Naive thymus-derived CD8-positive, alpha-beta T cell (primary cell): ENCODE measurements at places on chromosomes 6 and 20.

GRCh38 chr6:138227316-138227781 lies 9.1 kb upstream of the PBOV1 start:
- H3K27me3 ChIP-seq, result peaks cover 17% of the 10 kb centered on the region
- no peak overlapping the region for H3K4me3 ChIP-seq
- H3K27ac ChIP-seq, result no peak overlapping the region
- DNase-seq, result no peak
- H3K4me1 ChIP-seq, result no peaks in the 10 kb centered on the region
- no peaks in the 10 kb centered on the region for H3K36me3 ChIP-seq

DNA sequence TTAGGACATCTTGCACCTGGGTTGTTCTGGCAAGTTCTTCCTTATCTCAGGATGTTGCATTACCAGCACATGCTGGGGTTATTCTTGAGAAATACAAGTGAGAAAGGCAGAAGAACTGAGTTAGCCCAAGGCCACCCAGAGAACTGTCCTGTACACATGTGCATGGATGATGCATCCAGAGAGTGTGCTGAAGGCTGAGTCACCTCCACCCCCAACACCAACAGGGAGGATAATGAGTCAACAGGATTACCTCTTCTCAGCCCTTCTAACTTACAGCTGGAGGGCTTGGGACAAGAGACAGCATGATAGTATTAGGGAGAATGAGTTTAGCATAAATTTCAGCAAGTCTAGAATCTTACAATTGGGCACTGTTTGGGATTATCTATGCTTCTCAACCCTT lies 8.5 kb downstream of the SCGN start:
- H3K27me3 ChIP-seq, result peaks cover 25% of the 10 kb centered on the region
- no peaks in the 10 kb centered on the region for H3K36me3 ChIP-seq
- H3K4me3 ChIP-seq, result no peak overlapping the region
- no peaks in the 10 kb centered on the region for H3K4me1 ChIP-seq
- H3K27ac ChIP-seq, result no peak overlapping the region
- no peak for DNase-seq

- peaks cover 2% of the 10 kb centered on the region for H3K27me3 ChIP-seq
- no peak overlapping the region for H3K4me3 ChIP-seq
- no peak for DNase-seq
Observed at GRCh38 chr6:82458147-82458546, 94.5 kb downstream of the TPBG start.

DNA sequence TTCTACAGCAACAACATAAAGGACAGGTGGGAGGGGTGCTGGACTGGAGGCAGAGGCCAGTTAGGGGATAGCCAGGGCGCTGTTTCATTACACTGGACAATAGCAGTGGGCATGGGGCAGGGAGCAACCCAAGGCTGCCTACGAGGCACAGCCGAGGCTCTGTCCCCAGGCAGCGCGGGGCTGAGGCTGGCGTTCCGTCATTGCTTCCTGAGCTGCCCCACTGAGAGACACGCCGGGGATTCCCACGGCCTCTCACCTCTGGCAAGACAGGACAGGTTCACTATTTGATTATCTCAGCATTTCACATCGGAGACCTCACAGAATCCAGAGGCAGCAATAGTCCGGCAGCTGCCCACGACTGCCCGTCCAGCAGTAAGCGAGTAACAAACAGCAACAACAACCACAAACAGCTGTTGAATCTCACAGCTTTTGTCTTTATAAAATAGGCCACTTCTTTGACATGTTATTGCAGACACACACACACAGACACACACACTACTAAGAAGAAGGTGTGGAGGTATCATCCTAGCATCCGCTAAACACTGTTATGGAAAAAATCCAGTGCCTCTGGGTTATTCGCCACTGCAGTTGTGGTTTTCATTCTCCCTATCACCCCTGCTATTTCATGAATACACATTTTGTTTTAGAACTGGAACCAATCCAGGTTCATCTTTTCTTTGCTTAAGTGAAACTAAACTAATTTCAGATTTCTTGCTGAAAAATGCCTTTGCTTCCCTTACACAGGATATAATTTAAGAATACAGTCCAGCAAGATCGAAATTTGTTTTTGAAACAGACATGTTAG lies 19.5 kb downstream of the KIF25 start:
- no peak overlapping the region for H3K4me3 ChIP-seq
- no peak overlapping the region for H3K27ac ChIP-seq
- H3K4me1 ChIP-seq, result no peaks in the 10 kb centered on the region
- H3K36me3 ChIP-seq, result peaks cover 2% of the 10 kb centered on the region
- DNase-seq, result no peak

DNA sequence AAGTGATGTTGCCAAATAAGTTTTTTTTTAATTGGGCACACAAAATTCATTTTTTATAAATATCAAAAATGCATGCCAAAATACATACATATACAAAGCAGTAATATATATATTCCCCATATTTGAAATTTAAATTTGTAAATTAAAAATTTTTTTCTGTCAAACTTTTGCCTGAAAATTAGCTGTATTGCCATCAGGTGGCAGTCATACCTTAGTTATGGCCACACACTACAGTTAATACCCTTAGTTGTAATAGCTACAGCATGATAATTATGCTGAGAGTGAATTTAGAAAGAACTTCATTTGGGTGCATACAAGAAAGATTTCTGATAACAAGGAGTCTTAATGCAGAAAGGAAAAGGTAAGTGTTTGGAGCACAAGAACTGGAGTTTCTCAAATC lies 46.2 kb upstream of the SDHAF4 start:
- no peak overlapping the region for H3K4me3 ChIP-seq
- no peaks in the 10 kb centered on the region for H3K27me3 ChIP-seq
- no peak overlapping the region for H3K27ac ChIP-seq
- H3K36me3 ChIP-seq, result no peaks in the 10 kb centered on the region
- peaks cover 9% of the 10 kb centered on the region for H3K4me1 ChIP-seq
- DNase-seq, result no peak

- no peaks in the 10 kb centered on the region for H3K36me3 ChIP-seq
- H3K27ac ChIP-seq, result no peak overlapping the region
- H3K4me1 ChIP-seq, result no peaks in the 10 kb centered on the region
- H3K27me3 ChIP-seq, result peaks cover 3% of the 10 kb centered on the region
Observed at GRCh38 chr6:163185744-163186143, 228.8 kb upstream of the QKI start.

- DNase-seq, result no peak
- peaks cover 32% of the 10 kb centered on the region for H3K4me1 ChIP-seq
- no peaks in the 10 kb centered on the region for H3K27me3 ChIP-seq
- H3K27ac ChIP-seq, result peak overlapping the region; percentile 10
Observed at GRCh38 chr6:29624520-29624961, 8.4 kb downstream of the GABBR1 start.

DNA sequence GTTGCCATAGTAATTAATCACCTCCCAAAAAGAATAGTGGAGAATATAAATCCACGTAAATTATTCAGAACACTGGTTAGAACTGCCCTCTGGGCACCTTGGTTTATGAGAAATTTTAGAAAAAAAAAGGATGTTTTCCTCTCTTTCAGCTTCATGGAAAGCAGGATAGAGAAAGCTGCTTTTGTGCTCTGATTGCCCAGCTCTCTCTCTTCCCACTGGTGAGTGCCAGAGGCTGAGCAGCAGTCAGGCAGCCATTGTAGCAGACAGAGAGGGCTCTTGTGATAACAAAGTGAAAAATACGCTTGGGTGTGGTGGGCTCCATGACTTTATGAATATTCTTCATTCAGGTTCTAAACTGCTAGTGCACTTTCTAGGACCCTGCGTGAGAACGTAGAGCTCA lies 26.4 kb downstream of the SLC35F1 start:
- H3K36me3 ChIP-seq, result peaks cover 8% of the 10 kb centered on the region
- H3K4me1 ChIP-seq, result no peaks in the 10 kb centered on the region
- no peak overlapping the region for H3K27ac ChIP-seq
- DNase-seq, result no peak

DNA sequence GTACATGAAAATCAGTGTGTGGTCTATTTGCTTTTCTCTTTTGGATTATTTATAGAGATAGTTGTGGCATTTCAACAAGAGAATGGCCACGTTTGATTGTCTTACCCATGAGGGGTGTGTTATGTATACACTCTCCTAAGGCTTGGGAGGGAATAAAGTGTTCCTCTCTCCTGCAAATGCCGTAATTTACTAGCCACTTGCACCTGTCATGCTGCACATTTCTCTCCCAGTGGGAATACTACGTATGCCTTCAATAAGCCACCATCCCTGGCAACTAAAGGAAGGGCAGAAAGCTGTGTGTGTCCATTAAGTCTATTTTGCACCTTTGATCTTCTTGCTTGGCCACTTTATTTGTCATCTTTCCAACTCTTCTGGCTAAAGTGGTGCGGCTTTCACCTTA lies 541.2 kb downstream of the QKI start:
- no peak for DNase-seq
- H3K4me1 ChIP-seq, result no peaks in the 10 kb centered on the region
- H3K36me3 ChIP-seq, result no peaks in the 10 kb centered on the region
- H3K27ac ChIP-seq, result no peak overlapping the region
- no peak overlapping the region for H3K4me3 ChIP-seq

GRCh38 chr20:45010399-45010828 lies 44.1 kb downstream of the STK4 start:
- H3K36me3 ChIP-seq, result peaks cover 89% of the 10 kb centered on the region
- H3K27me3 ChIP-seq, result no peaks in the 10 kb centered on the region
- DNase-seq, result no peak
- no peak overlapping the region for H3K4me3 ChIP-seq
- peak overlapping the region; percentile 54 for H3K27ac ChIP-seq

DNA sequence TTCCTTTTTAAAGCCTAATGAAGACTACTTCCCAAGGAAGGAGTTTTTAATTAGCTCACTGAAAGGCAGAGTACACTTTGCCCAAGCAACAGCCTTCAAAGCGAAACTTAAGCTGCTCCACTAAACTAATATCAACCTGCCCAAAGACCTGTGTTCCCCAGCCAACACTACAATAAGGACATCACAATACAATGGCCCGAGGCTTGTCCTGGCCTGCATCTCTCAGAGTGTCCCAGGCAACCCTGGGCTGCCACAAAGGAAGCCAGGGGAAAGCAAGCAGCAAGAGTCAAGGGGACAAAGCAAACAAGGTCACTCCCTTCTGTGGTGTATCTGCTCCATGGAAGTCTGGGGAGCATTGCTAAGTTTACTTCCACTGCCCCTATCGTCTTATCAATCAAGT lies 52.3 kb downstream of the PIGU start:
- H3K4me3 ChIP-seq, result no peak overlapping the region
- no peak overlapping the region for H3K27ac ChIP-seq
- no peak for DNase-seq
- peaks cover 6% of the 10 kb centered on the region for H3K4me1 ChIP-seq

DNA sequence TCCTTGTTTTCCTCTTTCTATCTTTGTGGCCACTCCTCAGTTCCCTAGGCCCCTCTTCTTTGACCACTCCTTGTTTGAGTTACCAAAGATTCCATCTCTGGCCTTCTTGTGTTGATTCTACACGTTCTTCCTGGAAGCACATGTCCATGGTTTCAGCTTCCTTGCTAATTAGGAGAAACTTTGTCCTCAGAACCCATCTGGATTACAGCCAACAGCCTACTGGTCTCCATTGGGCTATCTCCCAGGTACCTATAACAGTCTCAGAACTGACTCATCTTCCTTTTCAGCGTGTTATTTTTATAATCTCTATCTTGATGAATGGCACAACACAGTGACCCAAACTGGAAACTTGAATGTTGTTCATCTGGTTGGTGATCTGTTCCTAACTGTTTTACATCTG lies 17.5 kb downstream of the PTPRA start:
- no peak overlapping the region for H3K27ac ChIP-seq
- H3K4me1 ChIP-seq, result peaks cover 65% of the 10 kb centered on the region
- no peak for DNase-seq
- H3K4me3 ChIP-seq, result no peak overlapping the region
- no peaks in the 10 kb centered on the region for H3K27me3 ChIP-seq
- no peaks in the 10 kb centered on the region for H3K36me3 ChIP-seq

- no peaks in the 10 kb centered on the region for H3K27me3 ChIP-seq
- H3K27ac ChIP-seq, result no peak overlapping the region
- H3K4me1 ChIP-seq, result peaks cover 34% of the 10 kb centered on the region
- H3K4me3 ChIP-seq, result no peak overlapping the region
Observed at GRCh38 chr20:63748070-63748933, 8.7 kb downstream of the SLC2A4RG start.

- peaks cover 2% of the 10 kb centered on the region for H3K4me1 ChIP-seq
- H3K4me3 ChIP-seq, result no peak overlapping the region
- peaks cover 12% of the 10 kb centered on the region for H3K36me3 ChIP-seq
- no peak overlapping the region for H3K27ac ChIP-seq
- DNase-seq, result peak; percentile 60
Observed at GRCh38 chr20:36808317-36809257, 35.0 kb upstream of the DSN1 start.

DNA sequence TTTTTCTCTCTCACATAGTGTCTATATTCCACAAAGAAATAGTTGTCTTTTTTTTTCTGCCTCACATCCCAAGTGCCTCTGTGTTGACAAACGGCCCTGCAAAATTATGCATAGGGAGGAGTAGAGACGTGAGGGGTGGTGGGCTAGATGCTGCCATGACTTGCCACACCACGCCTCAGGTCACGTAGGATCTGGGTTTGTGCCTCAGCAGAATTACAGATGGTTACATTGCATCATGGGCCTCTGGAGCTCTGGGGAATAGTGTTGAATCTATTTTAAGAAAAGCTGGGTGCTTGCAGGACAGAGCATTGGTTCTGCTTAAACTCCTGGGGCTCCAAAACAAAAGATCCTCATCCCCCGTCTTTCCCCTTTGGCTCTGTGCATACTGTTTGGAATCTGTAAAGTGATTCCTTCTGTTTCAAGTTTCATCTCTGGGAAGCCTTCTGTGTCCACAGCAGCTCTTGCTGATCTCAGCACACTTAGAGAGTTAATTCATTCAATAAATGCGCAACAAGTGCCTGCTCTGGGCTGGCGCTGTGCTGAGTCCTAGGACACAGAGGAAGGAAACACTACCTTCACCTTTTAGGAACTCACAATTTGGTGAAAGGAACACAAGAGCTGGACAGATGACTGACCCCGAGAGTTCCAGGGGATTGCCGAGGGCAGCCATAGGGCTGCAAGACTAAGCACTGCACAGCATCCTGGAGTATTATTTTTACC lies 2.4 kb downstream of the FANCE start:
- no peak for DNase-seq
- no peak overlapping the region for H3K27ac ChIP-seq
- H3K4me3 ChIP-seq, result peak overlapping the region; percentile 50
- peaks cover 49% of the 10 kb centered on the region for H3K4me1 ChIP-seq
- no peaks in the 10 kb centered on the region for H3K27me3 ChIP-seq

DNA sequence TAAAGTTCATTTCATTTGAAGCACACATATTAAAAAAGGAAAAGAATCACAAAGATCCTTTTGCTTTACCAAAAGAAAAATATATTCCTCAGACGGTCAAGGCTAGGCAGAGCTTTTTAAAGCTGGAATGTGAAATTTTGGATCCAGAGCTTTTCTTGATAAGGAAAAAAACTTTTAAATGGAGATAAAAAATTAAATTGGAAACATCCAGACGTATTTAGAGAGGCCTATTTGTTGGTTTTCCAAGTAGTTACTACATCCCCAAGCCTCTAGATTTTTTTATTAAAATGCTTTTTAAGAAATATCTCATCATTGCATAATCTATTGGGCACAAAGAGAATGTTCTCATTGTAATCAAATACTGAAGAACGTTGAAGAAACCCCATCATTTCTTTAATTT lies 385.7 kb upstream of the CITED2 start:
- H3K36me3 ChIP-seq, result no peaks in the 10 kb centered on the region
- H3K4me1 ChIP-seq, result no peaks in the 10 kb centered on the region
- no peak overlapping the region for H3K4me3 ChIP-seq

GRCh38 chr6:144820270-144820669 lies 535.1 kb downstream of the UTRN start:
- no peak for DNase-seq
- no peak overlapping the region for H3K27ac ChIP-seq
- peaks cover 14% of the 10 kb centered on the region for H3K36me3 ChIP-seq
- H3K4me3 ChIP-seq, result no peak overlapping the region

GRCh38 chr20:14142171-14142570 lies 146.9 kb downstream of the MACROD2 start:
- no peak for DNase-seq
- no peak overlapping the region for H3K27ac ChIP-seq
- H3K4me3 ChIP-seq, result no peak overlapping the region
